H4 (cell line): ENCODE measurements at places on chromosomes 11 and 22.

DNA sequence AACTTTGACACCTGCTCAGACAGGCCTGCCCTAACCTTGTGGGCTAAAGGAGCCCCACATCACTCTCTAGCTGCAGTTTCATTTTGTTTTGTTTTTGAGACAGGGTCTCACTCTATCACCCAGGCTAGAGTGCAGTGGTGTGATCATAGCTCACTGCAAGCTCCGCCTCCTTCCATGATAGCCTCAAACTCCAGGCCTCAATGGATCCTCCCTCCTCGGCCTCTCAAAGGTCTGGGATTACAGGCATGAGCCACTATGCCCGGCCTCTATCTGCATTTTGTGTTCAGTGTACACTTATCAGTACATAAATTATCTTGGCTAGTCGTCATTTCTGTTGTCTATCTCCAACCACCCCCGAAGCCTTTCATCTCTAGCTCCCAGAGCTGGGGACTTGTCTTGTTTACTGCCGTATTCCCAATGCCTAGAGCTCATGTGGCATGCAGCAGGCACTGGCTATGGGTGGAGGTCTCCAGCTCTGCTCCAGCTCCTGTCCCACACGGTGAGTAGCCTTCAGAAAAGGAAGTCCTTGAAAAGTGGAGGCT lies 22.1 kb upstream of the PEX26 start:
- no peak for DNase-seq

DNA sequence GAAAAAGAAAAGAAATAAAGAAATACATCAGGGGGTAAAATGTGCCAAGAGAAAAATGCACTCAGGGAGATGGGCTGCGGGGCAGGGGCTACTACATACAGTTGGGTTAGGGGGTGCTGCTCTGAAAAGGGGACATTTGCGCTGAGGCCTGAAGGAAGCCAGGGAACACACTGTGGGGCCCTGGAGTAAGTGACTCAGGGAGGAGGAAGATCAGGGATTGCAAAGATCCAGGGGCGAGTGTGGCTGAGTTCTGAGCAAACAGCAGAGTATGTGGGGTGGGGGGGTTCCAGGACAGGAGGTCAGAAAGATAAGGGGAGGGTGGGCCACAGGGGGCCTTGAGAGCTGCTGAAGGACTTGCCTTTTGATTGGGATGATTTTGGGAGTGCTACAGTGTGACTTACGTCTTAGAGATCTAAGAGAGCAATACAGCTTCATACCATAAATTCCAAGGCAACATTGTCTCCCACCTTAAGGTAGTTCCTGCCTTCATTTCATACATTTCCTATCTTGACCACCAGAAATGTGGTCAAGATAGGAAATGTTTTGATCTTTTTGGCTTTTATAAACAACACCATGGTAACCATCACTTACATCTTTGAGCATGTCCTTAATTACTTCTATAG lies 5.8 kb downstream of the A4GALT start:
- DNase-seq = no peak

- no peak for DNase-seq
Measured at GRCh38 chr22:20298110-20298802, 21.6 kb downstream of the DGCR6L start.

- peak; percentile 4 for DNase-seq
Measured at GRCh38 chr11:83583757-83584366, 297.7 kb upstream of the CCDC90B start.

DNA sequence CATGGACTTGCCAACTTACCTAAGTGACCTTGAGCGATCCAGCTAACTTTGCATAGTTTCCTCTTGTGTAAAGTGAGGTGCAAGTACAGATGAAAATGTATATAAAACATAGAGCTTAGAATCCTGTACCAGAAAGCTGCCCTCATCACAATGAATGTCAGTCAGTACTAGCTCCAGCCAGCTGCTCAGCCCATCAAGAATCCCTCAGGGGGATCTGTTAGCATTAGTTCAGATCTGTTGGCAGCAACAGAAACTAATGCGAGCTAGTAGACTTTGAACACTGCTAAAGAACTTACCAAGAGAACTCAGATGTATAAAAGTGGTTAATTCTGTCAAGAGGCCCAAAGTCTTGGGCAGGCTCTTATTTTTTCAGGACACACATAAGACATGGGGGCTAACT lies 6.3 kb upstream of the C11orf91 start:
- no peak for DNase-seq

DNA sequence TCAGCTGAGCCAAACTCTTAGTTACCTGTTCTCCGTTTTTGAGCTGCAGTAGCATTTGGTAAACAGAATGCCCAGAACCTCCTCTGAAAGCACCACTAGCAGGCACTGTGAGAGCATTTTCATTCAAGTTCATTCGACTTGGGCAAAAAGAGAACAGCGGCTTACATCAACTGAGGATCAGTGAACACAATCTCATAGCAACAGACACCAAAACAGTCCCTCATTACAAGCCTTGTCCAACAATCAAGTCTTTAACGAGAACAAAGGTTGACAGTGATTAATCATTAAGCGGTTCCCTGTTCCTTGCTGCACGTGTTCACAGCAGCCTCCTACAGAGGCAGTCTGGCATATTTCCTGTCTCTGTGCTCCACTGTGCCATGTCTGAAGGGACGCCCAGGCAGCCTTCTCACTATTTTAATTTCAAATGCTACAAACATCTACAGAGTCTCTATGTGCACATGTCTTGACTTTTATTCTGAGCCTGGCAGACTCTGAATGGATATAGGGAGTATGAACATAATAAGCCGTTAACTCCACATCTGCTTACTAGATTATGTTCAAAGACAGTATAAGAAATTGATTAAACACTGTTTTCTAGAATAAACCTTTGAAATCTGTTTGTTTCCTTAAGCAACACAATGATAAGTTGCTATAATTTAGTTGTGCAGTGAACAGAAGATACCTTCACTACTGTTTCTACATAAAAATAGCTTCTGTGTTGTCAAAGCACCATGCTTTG lies 88.3 kb upstream of the MTMR2 start:
- DNase-seq = no peak

DNA sequence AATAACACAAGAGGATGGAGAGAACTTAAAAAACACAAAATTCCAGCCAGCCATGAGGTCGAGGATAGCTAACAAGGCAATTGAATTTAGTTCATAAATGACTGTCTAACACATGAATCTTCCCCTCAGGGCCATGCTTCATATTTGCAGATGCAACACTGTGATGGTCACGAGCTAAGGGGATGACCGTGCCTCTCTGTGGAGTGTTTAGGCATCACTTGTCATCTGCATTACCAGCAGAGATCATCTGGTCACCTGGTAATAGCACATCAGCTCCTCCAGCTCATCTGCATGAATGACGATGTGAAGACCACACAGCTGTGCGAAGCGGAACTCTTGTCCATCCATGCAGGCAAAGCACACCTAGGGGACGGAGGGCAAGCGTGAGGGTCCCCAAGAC lies 20.9 kb upstream of the SLC25A1 start:
- no peak for DNase-seq

GRCh38 chr11:92154611-92155010 lies 70.0 kb upstream of the FAT3 start:
- no peak for DNase-seq

DNA sequence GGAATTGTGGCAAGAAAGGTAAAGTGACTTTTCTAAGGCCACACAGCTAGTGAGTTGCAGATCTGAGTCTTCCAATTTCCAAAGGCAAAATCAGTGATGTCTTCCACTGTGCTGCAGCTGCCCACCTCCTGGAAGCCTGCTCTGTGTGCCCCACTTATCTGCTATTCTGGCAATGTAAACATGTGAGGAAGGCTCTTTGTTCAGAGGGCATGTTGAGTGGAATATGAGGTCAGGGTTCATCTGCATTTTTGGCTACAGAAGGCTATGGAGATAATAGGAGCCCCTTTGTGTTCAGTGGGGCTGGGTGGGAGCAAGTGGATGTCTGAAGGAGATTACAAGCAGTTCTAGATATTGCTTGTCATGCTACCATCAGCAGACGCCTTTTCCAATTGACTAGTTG lies 396.2 kb downstream of the BUD13 start:
- DNase-seq = no peak

DNA sequence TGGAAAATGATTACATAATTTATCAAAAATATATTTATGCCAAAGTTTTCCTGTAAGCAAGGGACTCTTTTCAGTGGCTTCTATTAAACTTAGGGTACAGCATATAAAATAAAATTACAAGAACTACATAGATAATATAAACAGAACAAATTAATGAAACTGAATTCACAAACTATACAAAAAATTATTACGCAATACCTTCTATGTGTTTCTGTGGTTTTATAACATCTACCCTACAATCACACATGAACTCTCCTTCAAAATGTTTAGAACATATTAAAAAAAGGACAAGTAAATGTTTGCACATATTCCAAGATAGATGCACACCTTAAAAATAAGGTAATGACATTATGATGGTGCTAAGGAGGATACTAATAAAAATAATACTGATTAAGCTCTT lies 235.9 kb downstream of the CNTN5 start:
- no peak for DNase-seq

- no peak for DNase-seq
Measured at GRCh38 chr22:36257948-36258670, 5.2 kb downstream of the APOL1 start.

GRCh38 chr22:23915290-23915689 lies 21.1 kb downstream of the MIF start:
- no peak for DNase-seq

GRCh38 chr11:122721201-122721963 lies 65.9 kb downstream of the UBASH3B start:
- no peak for DNase-seq

- DNase-seq = no peak
Measured at GRCh38 chr22:19767427-19768341, 7.1 kb downstream of the TBX1 start.

DNA sequence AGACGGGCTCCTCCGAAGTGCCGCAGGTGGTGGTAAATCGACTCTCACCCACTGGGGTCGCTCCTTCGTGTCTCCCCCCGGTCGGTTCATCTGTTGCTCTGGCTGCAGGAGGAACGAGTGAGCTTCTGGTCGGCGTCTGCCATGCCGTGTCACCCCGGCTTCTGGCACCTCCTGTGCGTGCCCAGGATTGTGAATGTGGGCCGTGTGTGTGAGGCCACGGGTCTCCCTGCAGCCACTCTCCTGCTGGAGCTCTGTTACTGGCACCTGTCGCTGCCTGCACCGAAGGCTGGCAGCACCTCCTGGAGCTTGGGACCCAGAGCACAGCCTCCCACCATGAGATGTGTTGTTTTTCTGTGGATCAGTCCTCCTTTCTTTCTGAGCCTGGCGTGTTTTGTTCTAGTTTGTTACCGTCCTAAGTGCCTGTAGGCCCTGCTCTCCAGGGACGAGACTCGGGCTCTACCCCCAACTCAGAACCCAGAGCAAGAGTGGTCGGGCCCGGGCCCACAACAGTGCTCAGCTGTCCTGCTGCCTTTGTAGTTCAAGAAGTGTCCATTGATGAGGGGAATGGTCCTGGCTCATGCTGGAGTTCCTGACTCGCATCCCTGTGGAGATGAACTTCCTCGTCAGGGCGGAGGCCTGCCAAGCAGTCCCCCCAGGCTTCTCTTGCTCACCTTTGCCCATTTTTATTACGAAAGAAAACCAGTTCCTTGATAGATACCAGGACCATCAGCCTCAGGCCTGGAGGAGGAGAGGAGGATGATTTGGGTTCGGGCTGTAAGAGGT lies 66.6 kb downstream of the MED15 start:
- DNase-seq = no peak

GRCh38 chr11:8203414-8203715 lies 34.5 kb upstream of the RIC3 start:
- DNase-seq = no peak
